CD8-positive, alpha-beta T cell (primary cell): ENCODE measurements at places on chromosomes 4 and X.

GRCh38 chr4:28883211-28883610 lies 1837.0 kb upstream of the PCDH7 start:
- no peak for DNase-seq

- DNase-seq: no peak
Measured at GRCh38 chr4:124941267-124941666, 228.7 kb upstream of the ANKRD50 start.

GRCh38 chr4:35884714-35885480 lies 359.4 kb downstream of the ARAP2 start:
- no peak for DNase-seq

GRCh38 chr4:152665691-152666395 lies 14.0 kb downstream of the TMEM154 start:
- DNase-seq: no peak

- DNase-seq: no peak
Measured at GRCh38 chr4:65917486-65917885, 247.2 kb upstream of the EPHA5 start.

DNA sequence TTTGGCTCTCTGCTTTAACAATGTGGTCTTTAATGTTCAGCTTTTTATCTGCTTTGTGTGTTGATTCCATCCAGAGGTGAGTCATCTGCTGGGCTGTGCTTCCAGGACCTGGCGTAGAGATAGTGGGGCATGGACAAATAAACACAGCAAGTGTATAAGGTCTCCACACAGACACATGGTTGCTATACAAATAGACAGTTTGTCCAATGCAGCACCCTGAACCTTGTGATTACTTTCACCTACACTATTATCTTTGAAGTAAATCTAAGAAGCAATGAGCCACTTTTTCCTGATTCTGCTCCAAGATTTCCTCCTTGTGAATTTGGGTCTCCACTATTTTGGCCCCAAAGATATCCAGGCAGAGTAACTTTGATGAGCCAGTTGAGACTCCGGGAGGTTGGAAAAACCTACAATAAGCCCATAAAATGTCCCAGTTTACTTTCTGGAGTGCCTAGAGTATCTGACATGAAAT lies 12.1 kb downstream of the PPARGC1A start:
- no peak for DNase-seq

DNA sequence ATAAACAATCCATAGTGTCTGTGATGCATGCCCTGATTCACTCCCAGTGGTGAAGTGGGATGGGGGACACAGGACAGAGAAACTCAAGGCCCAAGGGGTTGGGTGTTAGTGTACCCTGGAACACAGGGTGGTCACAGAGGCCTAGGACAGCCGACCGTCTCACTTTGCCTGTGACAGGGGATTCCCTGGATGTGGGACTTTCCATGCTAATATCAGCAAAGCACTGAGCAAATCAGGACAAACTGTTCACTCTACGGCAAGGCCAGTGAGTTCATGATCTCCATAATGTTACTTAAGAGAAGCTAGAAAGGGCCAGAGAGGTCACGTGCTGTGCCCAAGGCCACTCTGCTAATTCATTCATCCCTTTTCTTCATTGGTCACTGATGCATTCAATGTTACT lies 158.7 kb upstream of the RBPJ start:
- no peak for DNase-seq

DNA sequence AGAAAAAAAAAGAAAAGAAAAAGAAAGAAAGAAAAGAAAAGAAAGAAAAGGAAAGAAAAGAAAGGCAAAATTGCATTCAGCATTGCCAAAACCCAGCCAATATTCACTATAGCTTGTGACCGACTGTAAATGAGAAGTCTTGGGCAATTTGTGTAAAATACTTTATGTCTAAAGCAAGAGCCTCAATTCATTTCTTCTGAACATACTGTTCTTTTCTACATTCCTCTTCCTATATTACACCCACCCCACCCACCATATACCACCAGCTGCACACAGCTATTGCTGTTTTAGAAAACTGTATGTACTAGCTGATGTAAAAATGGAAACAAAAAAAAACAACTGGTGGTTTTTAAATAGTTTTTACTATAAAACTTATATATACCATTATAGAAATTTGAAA lies 156.9 kb upstream of the TTC29 start:
- no peak for DNase-seq
